ENCODE measurements at places on chromosomes 16 and 17.

GRCh38 chr16:71528863-71529262 lies 2.6 kb downstream of the CHST4 start:
- no peak for DNase-seq

- no peak for DNase-seq
Measured at GRCh38 chr17:19833914-19834313, 33.8 kb downstream of the ULK2 start.

DNA sequence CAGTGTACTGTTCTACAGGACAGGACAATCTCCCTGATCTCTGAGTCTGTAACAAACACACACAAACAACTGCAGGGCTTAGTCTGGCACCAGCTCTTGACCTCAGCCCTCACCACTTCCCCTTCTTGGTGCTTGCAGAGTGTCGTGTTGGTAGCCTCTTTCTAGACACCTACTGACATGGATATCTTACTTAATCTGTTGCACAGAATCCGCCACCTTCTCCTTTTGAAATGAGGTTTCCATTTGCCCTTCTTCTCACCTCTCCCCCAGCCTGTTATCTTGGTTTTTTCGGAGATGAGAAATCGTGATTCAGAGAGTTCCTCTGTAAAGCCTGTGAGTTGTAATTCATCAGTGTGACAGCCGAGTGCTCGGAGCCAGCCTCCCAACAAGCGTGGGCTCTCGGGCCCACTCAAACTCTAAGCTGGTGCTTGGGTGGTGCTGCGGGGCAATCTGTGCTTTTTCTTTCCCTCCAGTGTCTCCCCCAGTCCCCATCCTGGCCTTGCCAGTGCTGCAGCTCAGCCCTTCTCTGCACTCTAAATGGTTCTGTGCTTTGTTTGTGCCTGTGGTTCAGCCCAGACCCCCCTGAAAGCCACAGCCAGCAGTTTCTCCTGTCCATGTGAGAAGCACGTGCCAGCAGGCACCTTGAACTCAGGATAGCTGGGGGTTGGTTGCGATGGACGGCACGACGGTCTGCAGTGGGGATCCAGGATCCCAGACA lies 28.1 kb downstream of the KIAA0513 start:
- no peak for DNase-seq

DNA sequence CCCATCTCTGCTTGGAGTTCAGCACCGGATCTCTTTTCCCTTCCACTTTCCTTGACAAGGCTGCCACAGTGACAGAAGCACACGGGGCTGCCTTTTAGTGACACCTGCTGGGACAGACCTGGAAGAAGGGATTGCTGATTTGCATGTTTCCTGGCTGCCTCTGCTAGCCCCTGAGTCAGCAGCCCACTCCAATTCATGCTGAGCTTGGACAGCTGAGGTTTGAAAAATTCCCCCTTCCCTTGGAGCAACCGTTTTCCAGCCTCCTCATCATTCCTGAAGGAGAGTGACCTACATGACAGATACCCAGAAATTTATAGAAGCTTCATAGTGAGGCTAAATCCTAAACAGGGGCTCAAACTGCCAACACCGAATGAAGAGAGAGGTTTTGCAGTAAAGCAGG lies 18.8 kb upstream of the RBL2 start:
- peak; percentile 14 for DNase-seq

DNA sequence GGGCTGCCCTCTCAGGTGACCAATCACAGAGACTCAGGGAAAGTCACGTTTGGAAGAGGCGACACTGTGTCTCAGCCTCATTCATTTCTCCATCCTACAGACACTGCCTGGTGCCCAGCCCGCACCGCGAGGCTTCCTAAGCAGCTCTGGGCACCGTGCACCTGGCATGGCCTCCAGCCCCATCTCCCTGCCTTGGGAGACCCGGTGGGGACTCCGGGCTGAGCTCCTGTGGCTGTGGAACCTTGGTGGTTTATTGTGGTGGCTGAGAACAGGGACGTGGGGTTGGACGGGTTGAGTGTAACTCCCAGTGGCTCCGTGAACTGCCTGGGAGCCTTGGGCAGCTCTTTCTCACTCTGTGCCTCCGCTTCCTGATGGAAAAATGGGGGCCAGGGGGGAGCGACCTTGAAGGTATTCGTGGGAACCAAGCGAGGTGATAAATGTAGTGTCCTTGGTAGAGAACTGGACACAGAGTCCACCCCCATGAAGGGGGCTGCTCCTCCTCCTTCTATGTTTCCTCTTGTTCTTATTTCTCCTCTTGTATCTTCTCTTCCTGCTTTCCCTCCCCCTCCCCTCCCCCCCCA lies 215.4 kb downstream of the SEC14L1 start:
- DNase-seq: no peak

DNA sequence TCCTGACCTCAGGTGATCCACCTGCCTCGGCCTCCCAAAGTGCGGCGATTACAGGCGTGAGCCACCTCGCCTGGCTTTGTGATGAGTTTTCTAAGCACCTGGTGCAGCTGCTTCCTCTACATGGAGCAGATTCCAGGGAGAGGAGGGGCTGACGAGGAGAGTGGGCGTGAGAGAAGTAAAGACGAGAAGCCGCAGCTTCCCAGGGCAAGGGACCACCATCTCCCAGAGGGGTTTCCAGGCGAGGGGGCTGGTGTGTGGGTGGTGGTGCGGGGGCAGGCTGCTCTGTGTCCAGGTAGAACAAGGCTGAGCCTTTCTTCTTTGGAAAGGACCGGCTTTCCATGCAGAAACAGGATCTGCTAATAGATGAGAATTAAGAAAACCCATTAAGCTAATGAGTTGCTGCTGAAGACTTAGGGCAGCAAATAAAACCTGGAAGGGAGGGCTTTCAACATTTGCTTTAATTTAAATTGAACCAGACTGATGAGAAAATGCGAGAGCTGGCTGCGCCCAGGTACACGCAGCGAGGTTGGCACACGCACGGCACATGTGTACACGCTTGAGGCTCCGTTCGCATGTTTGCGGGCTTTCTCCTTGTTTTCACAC lies 236.7 kb downstream of the RBFOX3 start:
- DNase-seq: no peak

- DNase-seq: no peak
Measured at GRCh38 chr17:6636105-6636504, 4.4 kb downstream of the KIAA0753 start.

DNA sequence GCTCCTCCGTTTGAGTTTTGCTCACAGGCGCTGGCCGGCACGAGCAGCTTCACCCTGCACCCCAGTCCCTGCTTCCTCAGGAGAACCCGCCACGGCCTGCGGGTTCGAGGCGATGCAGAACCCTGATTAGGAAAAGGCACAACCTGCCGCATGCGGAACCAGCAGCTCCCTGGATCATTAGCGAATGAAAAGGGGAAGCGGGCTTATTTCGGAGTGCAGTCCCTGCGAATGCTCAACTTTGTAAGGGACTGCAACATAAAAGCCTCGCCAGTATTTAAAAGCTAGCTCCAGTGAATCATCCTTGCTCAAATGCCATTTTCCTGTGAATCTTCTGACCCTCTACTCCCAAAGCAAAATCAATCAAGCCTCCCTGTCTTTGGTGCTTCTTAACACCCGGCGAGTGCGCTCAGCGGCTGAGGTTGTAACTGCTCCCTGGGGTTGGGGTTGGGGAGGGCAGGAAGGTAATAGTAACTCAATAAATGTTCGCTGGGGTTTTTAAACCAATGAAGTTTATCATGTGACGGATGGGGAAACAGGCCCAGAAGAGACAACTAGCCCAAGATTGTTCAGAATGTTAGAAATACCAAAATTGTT lies 678 bp upstream of the AKAP10 start:
- DNase-seq: no peak

DNA sequence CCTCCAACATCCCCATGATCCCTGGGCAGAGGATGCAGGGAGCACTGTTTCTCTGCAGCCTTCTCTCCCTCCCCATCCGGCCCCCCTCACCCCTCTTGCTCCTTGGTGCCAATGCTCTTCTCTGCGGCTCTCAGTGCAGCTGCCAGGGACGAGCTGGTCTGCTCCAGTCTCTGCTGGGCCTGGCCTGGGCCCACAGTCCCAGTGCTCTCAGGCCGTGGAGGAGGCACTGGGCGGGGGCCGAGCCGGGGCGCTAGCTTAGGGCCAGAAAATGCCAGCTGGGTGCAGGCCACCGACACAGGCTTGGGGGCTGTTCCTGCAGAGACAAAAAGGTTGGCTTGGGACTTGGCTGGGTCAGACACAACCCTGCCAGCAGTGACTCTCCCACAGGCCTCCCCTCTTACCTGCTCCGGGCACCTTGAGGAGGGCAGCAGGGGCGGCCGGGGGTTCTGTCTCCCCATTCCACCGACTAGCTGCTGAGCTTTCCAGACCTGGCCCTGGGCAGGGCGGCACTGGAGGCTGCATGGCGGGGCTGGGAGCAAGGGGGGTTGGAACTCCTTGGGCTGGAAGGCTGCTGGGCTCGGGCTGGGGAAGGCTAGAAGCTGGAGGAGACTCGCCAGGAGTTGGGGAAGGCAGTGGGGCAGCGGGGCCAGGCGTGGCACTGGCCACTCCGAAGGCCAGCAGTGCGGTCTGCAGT lies 13.8 kb downstream of the CASKIN2 start:
- DNase-seq: no peak

DNA sequence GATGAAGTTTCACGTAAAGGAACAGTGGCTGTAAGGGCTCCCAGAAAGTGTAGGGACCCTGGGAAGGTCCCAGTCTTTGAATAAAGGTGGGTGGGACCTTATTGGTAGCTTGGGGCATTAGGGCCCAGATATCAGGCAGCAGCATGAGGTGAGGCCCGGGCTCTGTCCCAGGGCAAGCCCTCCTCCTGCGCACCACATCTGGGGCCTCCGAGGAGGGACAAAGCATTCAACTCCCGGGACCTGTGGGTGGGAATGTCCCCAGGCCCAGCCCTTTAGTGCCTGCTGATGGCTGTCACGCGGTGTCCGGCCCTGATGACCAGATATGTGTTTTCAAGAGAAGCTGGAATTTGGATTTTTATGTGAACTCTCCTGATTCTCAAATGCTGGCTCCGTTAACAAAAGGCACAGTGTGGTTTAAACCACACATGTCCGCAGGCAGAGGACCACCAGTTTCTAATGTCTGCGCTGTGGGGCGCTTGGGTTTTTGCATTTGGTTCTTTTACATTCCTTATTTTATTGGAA lies 30.4 kb downstream of the RAI1 start:
- DNase-seq: no peak

GRCh38 chr16:27326738-27327585 lies 13.2 kb downstream of the IL4R start:
- no peak for DNase-seq

GRCh38 chr16:51971184-51971583 lies 575.8 kb downstream of the TOX3 start:
- DNase-seq: peak; percentile 33

DNA sequence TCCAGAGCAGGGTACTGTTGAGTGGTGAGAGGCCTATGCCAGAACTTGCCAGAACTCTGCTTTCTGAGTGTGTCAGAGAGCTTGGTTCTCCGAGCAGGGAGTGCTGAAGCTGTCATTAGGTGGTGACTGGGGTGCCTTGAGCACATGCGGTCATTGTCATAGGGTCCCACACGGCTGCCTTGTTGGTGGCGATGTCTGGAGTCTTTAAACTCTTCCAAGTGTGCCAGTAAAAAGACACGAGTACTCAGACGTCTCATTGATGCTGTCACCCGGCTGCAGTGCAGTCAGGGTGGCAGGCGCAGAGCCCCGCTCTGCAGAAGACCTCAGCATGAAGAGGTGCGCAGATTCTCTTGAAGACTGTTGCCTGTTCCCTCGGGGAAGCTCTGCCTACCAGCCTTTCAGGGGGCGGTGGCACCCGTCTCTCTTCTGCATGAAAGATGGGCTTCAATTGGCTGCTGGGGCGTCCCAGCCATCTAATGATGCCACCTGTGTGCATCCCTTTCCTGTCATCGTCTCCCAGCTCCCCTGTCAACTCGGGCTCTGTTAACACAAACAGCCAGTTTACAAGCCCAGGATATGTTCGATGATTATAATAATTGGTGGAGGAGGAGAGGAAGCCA lies 58.3 kb downstream of the NKD1 start:
- no peak for DNase-seq

- no peak for DNase-seq
Measured at GRCh38 chr17:56798916-56799315, 34.8 kb downstream of the C17orf67 start.

- no peak for DNase-seq
Measured at GRCh38 chr17:72177738-72178137, 56.9 kb downstream of the SOX9 start.

- DNase-seq: no peak
Measured at GRCh38 chr17:66429680-66430079, 127.3 kb downstream of the PRKCA start.

- DNase-seq: no peak
Measured at GRCh38 chr17:61642768-61643167, 51.7 kb upstream of the NACA2 start.

DNA sequence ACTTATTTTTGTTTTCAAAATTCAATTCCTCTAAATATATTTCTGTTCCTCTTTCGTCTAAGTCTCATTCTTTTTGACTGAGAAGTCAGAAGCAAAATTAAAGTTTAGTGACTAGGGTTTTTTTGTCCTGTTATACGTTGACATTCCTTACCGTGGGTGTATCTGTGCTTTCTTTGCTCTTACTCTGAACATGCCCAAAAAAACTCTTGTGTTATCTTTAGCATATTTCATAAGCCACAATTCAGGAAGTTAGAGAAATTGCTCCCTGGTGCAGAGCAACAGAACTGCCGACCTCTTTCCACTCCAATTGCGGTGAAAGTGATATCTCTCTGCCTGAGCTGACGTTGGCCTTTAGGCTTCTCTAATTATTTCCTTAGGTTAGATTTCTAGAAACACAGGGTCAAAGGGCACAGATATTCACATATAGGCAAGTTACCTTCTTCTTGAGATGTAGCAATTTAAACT lies 65.7 kb downstream of the CENPV start:
- DNase-seq: no peak

GRCh38 chr17:21194703-21195102 lies 19.3 kb downstream of the TMEM11 start:
- DNase-seq: no peak

GRCh38 chr16:57809276-57810196 lies 7.2 kb upstream of the KIFC3 start:
- DNase-seq: no peak

DNA sequence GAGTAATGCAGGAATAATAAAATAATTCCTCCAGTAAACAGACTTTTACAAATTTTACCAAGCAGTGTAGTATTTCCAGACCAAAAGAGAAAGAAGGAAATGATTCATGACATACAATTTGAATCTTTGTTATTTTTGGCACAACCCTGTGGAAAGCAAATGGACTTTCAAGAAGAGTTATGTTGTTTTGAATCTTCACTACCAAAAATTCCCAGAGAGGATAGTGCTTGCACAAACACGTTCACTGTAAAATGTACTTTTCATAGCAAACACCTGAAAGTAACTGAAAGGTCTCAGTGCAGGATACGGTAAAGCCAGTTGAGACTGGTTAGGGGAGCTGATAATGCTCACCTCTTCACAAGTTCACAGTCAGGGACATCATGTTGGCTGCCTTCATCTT lies 107.1 kb downstream of the USP22 start:
- no peak for DNase-seq

DNA sequence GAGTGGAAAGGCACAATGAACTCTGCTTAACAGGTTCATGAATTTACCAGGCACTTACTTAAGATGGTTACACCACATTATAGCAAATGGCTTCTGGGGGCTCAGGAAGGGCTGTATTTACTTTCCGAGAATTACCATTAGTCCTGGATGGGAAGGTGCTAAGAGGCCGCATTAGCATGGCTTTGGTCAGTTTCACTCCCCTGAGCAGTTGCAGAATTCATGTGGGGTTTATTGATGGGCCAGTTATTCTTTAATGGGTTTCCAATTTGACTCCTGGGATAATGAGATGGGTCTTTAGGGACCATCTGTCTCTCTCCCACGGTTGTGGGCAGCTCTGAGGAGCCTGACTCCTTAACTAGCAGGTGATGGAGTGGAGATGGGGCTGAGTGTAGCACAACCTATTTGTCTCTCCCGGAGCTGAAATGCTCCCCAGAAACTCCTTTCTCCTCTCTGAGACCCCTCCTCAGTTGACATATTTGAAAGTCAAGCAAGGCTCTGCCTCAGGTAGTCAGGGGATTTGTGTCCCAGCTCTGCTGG lies 652.5 kb downstream of the HS3ST4 start:
- no peak for DNase-seq
